ENCODE measurements at places on chromosomes 3 and 15. TPM values are rescaled to one million over a fixed set of nuclear protein-coding genes. Genes with fewer than 3 reads are reported as not detected.

CACNA1D gene
- total RNA-seq = not detected

TMEM108 gene
- total RNA-seq = not detected

NOX5 gene
- 0.06 TPM for total RNA-seq

MBD4 gene
- total RNA-seq = 57.6 TPM

AMIGO3 gene
- total RNA-seq = 2.0 TPM

PIK3CA gene
- 23.0 TPM for total RNA-seq

CYP1A1 gene
- total RNA-seq = 12.0 TPM

TPRG1 gene
- total RNA-seq = 50.9 TPM

LCTL gene
- not detected for total RNA-seq

PLA2G4F gene
- not detected for total RNA-seq

KPNA1 gene
- 53.8 TPM for total RNA-seq

FAM174B gene
- total RNA-seq = 1.4 TPM

SAMD7 gene
- not detected for total RNA-seq

OSTN gene
- total RNA-seq = not detected

ADPRH gene
- 5.9 TPM for total RNA-seq

PAK6 gene
- total RNA-seq = 0.91 TPM

C3orf85 gene
- total RNA-seq = not detected

GPR176 gene
- total RNA-seq = 0.09 TPM

CADPS gene
- not detected for total RNA-seq

TGM5 gene
- not detected for total RNA-seq

DENND6A gene
- 30.6 TPM for total RNA-seq

PLSCR4 gene
- total RNA-seq = not detected

INKA1 gene
- total RNA-seq = 2.3 TPM

HIGD2B gene
- not detected for total RNA-seq

ADAMTS9 gene
- total RNA-seq = not detected

SSUH2 gene
- total RNA-seq = not detected

VGLL3 gene
- total RNA-seq = not detected

SENP8 gene
- total RNA-seq = 1.3 TPM

KCNAB1 gene
- 0.09 TPM for total RNA-seq

PLA1A gene
- not detected for total RNA-seq

TMEM45A gene
- 0.78 TPM for total RNA-seq

GOLGA6L10 gene
- 4.2 TPM for total RNA-seq

DHX36 gene
- total RNA-seq = 80.0 TPM

ACP3 gene
- not detected for total RNA-seq

MLF1 gene
- 1.2 TPM for total RNA-seq

DGKG gene
- 0.54 TPM for total RNA-seq

Data from activated naive CD8-positive, alpha-beta T cell treated with anti-CD3 and anti-CD28 coated beads, Interleukin-2, amount 10 ng/mL, durations not matched to agents 7 days and 5 days (primary cell).